Breast epithelium (tissue), 4 donors: ENCODE measurements at places on chromosomes 7 and 10. TPM values are rescaled to one million over a fixed set of nuclear protein-coding genes. Genes with fewer than 3 reads are reported as not detected.

- H3K4me3 ChIP-seq = no peak overlapping the region
- DNase-seq = no peak
- H3K27ac ChIP-seq = no peak overlapping the region
These were observed 160.9 kb downstream of the LRRC4 start for GRCh38 chr7:127870231-127870907.

GRCh38 chr10:6128591-6129251, 39.9 kb downstream of the RBM17 start:
- H3K4me1 ChIP-seq = no peaks in the 10 kb centered on the region
- no peaks in the 10 kb centered on the region for H3K27me3 ChIP-seq
- no peak for DNase-seq

GRCh38 chr7:97130417-97131139, 13.1 kb downstream of the SDHAF3 start:
- H3K4me3 ChIP-seq = no peak overlapping the region
- DNase-seq = no peak
- no peaks in the 10 kb centered on the region for H3K36me3 ChIP-seq
- no peak overlapping the region for H3K27ac ChIP-seq

GRCh38 chr7:87528730-87529129, 53.2 kb upstream of the ABCB4 start:
- H3K4me3 ChIP-seq = no peak overlapping the region
- H3K4me1 ChIP-seq = no peaks in the 10 kb centered on the region
- DNase-seq = no peak
- H3K36me3 ChIP-seq = no peaks in the 10 kb centered on the region
- no peak overlapping the region for H3K27ac ChIP-seq
- H3K27me3 ChIP-seq = no peaks in the 10 kb centered on the region

- H3K27me3 ChIP-seq = no peaks in the 10 kb centered on the region
- no peak overlapping the region for H3K4me3 ChIP-seq
- H3K27ac ChIP-seq = no peak overlapping the region
- no peak for DNase-seq
These were observed 119.9 kb upstream of the AHR start for GRCh38 chr7:17178545-17178944.

DNA sequence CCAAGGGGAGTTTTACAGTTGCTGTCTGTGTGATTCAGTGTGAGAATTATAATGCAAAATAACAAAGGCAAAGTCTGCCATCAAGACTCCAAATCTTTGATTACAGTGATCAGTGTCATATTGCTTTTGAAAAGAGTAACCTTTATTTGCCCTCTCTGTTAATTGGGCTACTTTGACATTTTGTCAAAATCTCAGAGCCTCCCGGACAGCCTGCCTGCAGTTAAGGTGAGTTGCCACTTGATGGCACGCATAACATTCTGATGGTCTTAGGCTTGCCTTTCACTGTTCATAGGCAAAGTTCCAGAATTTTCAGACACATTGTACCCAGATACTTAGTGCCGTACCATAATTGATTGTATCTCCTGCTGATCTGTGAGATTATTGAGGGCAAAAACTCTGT, 253.5 kb downstream of the ABCA13 start:
- H3K27ac ChIP-seq = no peak overlapping the region
- no peak for DNase-seq
- H3K4me3 ChIP-seq = no peak overlapping the region
- no peaks in the 10 kb centered on the region for H3K27me3 ChIP-seq
- H3K4me1 ChIP-seq = no peaks in the 10 kb centered on the region

DNA sequence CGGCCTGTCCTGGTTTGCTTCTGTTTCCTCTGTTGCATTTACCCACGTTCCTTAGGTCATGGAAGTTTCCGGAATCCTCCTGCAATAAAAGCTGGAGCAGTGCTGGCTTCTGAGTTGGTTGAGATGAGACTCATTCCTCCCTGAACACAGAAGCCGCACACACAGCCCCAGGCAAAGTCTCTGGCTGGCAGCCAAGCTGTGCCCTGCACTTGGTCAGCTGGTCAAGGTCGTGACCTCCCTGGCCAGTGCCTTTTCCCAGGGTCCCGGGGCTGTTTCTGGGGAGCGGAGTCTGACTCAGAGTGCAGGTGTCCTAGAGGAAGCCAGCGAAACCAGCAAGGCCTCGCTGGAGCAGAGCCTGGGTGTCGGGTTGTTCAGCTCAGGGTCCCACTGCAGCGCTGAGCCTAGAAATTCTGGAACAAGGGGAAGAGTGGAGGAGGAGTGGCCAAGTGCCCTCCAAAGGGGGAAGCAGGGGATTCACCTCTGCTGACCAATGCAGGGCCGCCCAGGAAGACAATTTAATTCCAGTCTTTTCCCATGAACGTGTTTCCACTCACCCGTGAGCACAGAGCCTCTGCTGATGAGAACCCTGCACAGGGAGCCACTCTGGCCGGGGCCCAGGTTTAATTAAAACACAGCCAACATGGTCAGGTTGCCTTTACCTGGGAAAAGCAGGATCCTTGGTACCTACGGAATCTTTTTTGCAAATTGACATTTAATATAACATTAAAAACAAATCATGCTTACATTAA, 245.5 kb upstream of the PPP2R2D start:
- peak; percentile 72 for DNase-seq
- no peaks in the 10 kb centered on the region for H3K36me3 ChIP-seq

- no peaks in the 10 kb centered on the region for H3K27me3 ChIP-seq
- no peak overlapping the region for H3K4me3 ChIP-seq
- H3K4me1 ChIP-seq = no peaks in the 10 kb centered on the region
- no peak for DNase-seq
These were observed 48.8 kb downstream of the DNAJC1 start for GRCh38 chr10:21954690-21955089.

DNA sequence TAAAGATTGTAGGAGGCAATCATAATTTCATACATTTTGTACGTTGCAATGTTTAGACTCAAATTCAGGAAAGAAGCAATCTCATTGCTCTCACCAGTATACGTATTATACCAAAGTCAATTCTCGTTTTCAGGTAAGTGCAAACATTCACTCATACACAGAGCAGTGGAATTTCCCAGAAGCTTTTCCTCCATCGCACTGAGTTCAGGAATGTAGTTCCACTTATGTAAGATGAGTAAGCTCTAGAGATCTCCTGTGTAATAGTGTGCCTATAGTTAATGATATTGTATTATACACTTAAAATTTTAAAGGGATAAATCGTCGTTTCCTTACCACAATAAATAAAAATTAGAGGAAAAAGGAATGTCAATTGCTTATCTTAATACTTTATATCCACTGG, 470.8 kb upstream of the KCND2 start:
- H3K4me1 ChIP-seq = no peaks in the 10 kb centered on the region
- H3K36me3 ChIP-seq = no peaks in the 10 kb centered on the region
- no peak overlapping the region for H3K4me3 ChIP-seq
- DNase-seq = no peak
- no peaks in the 10 kb centered on the region for H3K27me3 ChIP-seq

DNA sequence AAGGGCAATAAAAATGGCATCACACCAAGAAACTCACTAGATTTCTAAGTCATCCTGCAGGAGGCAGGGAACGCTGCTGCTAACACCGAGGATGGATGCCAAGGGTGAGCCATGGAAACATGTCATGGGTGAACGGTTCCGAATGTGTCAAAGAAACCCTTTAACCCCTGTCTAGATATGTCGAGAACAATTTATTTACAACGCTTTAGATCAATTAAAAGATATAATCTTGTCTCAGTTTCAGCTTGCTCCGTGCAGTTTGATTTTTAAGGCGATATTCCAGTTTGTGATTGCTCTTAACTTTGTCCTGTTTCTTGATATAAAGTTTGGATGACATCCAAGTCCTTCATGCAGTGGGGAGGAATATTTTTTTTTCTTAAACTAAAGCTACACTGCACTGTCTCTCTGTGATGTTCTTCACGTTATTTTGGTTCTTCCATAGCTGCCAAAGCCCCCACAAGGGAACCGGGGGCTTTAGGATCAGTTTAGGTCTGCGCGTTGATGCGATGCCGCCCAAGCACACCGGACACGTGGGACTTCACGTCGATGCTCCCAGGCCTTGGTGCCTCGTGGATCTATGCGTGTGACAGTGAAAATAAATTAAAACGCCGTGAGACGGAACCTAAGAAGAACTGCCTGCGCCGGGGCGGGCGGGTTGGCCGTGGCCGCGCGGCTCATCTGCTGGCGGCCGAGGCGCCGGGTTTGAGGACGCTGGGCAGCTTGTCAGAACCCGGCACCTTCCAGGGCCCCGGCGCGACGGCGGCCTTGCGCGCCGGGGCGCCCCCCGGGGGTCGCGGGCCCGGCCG, 220.3 kb downstream of the PHTF2 start:
- H3K27me3 ChIP-seq = no peaks in the 10 kb centered on the region
- peak overlapping the region; percentile 99 for H3K27ac ChIP-seq
- DNase-seq = no peak
- no peaks in the 10 kb centered on the region for H3K4me1 ChIP-seq
- H3K36me3 ChIP-seq = no peaks in the 10 kb centered on the region
- peak overlapping the region; percentile 63 for H3K4me3 ChIP-seq

GRCh38 chr7:136058546-136058945, 81.4 kb upstream of the MTPN start:
- no peak overlapping the region for H3K4me3 ChIP-seq
- no peak overlapping the region for H3K27ac ChIP-seq
- no peak for DNase-seq
- no peaks in the 10 kb centered on the region for H3K27me3 ChIP-seq
- no peaks in the 10 kb centered on the region for H3K36me3 ChIP-seq

GRCh38 chr10:61987951-61988379, 86.5 kb downstream of the ARID5B start:
- no peaks in the 10 kb centered on the region for H3K36me3 ChIP-seq
- peak overlapping the region; percentile 26 for H3K27ac ChIP-seq
- H3K4me1 ChIP-seq = no peaks in the 10 kb centered on the region

- H3K36me3 ChIP-seq = no peaks in the 10 kb centered on the region
- DNase-seq = no peak
- H3K4me1 ChIP-seq = no peaks in the 10 kb centered on the region
- H3K27ac ChIP-seq = no peak overlapping the region
These were observed 1.2 kb downstream of the ZWINT start for GRCh38 chr10:56359837-56360236.

DNA sequence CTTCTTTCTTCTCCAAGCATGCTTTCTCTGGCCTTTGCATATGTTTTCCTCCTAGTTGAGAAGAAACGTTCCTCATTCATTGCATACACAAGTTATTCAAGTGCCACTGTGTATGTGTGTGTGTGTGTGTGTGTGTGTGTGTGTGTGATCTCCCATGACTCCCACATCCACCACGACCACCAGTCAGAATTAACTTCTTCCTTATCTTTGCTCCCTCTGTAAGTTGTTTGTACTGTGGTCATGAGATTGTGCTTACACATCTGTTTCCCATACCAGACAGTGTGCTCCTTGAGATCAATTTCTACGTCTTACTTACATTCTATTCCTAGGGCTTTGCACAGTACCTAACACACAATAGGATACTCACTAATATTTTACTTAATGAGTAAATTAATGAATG, 22.4 kb upstream of the FAM13C start:
- H3K27ac ChIP-seq = no peak overlapping the region
- no peak overlapping the region for H3K4me3 ChIP-seq
- no peaks in the 10 kb centered on the region for H3K36me3 ChIP-seq
- no peak for DNase-seq

- no peak overlapping the region for H3K27ac ChIP-seq
- peaks cover 100% of the 10 kb centered on the region for H3K27me3 ChIP-seq
- peaks cover 4% of the 10 kb centered on the region for H3K4me1 ChIP-seq
- no peak for DNase-seq
- H3K36me3 ChIP-seq = no peaks in the 10 kb centered on the region
These were observed 29.3 kb upstream of the VAX1 start for GRCh38 chr10:117167346-117167788.

- H3K4me1 ChIP-seq = no peaks in the 10 kb centered on the region
- no peak overlapping the region for H3K27ac ChIP-seq
- DNase-seq = no peak
These were observed 65.0 kb upstream of the EN2 start for GRCh38 chr7:155392726-155393570.

- peak overlapping the region; percentile 31 for H3K27ac ChIP-seq
- H3K27me3 ChIP-seq = no peaks in the 10 kb centered on the region
- no peak for DNase-seq
- no peaks in the 10 kb centered on the region for H3K4me1 ChIP-seq
- H3K4me3 ChIP-seq = no peak overlapping the region
- no peaks in the 10 kb centered on the region for H3K36me3 ChIP-seq
These were observed 519.1 kb upstream of the AUTS2 start for GRCh38 chr7:69078997-69079769.

DNA sequence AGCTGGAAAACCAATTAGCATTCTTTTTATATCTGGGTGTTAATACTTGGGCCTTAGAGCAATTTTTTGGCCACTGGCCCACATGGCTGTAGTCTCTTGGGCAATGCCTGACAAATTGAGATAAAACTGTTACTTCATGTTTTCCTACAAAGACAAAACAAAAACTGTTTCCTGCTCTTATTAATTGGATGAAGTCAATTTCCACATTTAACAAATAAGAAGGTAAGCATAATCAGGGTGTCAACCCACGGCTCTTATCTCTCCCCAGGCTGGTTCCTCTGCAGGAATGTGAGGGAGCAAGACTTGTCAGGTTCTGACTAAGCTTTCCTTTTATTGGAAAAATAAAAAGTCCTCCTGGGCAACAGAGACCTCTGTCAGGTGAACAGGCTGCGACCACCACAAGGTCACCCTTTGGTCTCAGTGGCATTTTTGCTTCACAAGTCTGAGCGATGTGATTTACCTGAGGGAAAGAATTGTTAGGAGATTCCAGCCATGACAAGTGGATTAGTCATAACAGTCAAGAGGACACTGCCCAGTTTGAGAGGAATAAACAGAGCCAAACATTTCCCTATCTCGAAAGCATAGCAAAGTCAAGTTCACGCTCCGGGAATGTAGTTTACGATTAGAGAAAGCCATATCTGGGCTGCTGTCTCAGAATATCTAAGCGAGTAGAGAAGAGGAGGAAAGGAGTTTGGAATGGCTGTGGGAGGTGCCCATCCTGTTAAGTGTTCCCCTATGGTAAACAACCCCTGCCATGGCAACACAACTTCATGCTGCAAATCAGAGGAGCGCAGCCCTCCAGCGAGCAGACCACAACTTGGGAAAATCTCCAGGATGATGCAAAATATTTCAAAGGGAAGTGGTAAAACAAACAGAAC, 144.4 kb downstream of the TES start:
- H3K27ac ChIP-seq = peak overlapping the region; percentile 85
- DNase-seq = no peak
- peak overlapping the region; percentile 24 for H3K4me3 ChIP-seq
- peaks cover 17% of the 10 kb centered on the region for H3K4me1 ChIP-seq
- no peaks in the 10 kb centered on the region for H3K36me3 ChIP-seq

Gene GRID1
- total RNA-seq = 5.9 TPM

Gene SLC13A4
- 0.29 TPM for total RNA-seq

Gene MDFIC
- total RNA-seq = 29.9 TPM

Gene CRHR2
- 0.16 TPM for total RNA-seq

Gene WDR86
- total RNA-seq = 15.5 TPM

Gene MKX
- 1.4 TPM for total RNA-seq

Gene CHST3
- 20.2 TPM for total RNA-seq

Gene ASB10
- not detected for total RNA-seq

Gene MRC1
- total RNA-seq = 29.3 TPM
